ENCODE measurements at places on chromosomes 12 and 14.

GRCh38 chr12:45849289-45849688 lies 119.8 kb downstream of the ARID2 start:
- no peak for DNase-seq

GRCh38 chr14:103001226-103001625 lies 56.1 kb downstream of the CDC42BPB start:
- no peak for DNase-seq

DNA sequence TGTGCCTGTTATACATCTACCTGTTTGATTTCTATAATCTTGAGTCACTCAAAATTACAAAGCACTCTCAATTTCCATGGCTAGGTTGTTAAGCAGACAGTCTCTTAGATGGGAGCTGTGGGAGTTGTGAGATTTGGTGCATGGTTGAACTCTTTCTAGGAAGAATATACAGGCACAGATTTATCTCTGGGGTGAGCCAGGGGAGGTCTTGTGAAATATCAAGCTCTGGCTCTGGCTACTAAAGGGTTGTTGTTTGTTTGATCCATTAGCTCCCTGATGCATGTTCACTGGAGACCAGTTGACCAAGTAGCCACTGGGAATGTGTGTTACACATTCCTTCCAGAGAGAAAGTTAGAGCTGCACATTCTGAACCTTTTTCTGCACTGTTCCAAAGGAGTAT lies 117.2 kb upstream of the HMGA2 start:
- no peak for DNase-seq

- DNase-seq = peak; percentile 94
Measured at GRCh38 chr12:122500685-122501488, at the start of gene ZCCHC8. ZCCHC8 (minus strand) TSS chr12:122500932; CDS start chr12:122500840, 92 bp downstream.

- DNase-seq = no peak
Measured at GRCh38 chr12:32284561-32284960, 114.8 kb upstream of the FGD4 start.

GRCh38 chr14:32576088-32576795 lies 247.1 kb downstream of the AKAP6 start:
- DNase-seq = peak; percentile 2

GRCh38 chr12:94329366-94329765 lies 130.3 kb downstream of the CEP83 start:
- DNase-seq = no peak

DNA sequence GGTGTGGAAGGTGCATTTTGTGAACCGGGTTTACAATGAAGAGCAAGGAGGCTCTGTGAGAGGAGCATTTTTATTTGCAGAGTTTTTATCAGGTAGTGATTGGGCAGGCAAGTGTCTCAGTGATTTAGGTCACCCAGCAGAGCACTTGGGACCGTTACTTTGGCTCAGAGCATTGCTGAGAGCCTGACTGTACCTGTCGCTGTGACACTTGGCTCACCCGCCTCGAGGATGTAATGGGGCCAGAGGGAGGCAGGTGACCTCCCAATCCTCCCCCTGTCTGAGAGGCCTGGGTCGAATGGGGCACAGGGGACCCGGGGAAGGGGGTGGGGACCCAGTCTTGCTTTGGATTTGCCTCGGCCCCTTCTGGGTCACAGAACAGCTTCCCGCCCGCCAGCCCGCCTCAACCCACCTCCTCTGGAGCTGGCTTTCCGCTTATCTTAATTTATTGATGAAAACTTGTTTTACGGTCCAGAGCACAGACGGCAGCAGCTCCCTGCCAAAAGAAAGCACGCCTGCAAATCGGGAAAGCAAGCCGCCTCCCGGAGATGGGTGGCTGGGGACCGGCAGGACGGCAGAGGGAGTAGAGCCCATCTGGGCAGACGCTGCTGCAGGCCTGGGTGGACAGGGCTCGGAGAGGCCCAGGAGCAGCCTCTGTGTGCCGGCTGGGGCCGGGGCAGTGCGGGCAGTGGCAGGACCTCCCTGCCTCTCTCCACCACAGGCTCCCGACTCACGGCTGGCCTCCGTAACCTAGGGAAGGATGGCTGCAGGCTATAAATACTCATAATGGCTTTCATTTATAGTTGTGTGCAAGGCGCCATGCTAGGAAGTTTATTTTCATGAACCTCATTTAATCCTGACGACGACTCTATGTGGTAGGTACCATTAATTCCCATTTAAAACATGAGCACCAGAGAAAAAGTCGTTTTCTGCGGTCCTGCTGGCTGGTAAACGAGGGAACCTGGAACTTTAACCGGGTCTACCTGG lies 187.1 kb downstream of the TSPAN9 start:
- DNase-seq = no peak

DNA sequence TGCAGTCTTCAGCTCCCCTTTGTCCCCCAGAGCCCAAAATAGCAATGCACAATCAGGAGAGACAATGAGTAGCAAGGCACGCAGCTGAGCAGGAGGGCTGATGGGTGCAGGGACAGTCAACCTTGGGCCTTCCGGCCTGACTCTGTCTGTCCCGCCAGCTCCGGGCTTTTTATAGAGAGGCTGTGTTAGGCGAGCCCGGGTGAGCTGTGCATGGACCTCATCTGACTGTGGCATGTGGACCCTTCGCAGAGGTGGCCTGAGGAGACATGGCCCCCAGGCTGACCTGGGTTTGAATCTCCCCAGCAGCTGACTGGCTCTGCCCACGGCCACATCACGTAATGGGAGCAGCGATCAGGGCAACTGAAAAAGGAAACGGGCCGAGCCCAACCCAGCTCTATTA lies 177.9 kb downstream of the TSPAN9 start:
- no peak for DNase-seq

- no peak for DNase-seq
Measured at GRCh38 chr12:101743242-101743641, 4.0 kb upstream of the SYCP3 start.

DNA sequence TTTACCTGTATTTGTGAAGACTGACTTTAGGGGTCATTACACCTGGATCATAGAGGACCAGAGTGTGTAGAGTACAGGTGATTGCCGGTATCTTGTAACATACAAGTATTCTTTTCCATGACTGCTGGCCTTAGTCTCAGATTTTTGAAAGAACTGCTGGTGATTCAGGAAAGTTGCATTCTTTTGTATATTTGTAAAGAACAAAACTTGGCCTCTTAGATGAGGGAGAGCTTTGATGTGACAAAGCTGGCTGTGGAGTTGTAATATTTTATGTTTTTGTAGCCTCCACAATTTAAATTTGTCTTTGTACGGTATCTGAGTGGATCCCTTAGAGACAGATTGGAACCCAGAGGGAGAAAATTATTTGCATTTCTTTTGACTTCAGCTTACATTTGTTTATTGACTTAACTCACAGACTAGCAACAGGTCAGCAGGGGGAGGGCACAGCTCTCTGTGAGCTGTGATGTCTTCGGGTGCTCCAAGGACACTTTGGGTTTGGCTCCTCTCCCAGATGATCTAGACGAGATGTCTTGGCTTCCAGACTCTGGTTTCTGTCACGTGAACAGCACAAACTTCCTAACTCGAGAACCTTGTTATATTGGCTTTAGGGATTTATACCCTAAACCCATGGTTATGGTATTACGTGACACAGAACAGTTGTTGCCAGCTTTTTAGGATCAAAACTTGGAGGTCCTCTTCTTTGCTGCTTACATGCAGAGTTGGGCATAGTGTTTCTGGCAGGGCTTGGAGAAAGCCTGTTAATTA lies 65.9 kb downstream of the DAAM1 start:
- DNase-seq = no peak

- DNase-seq = no peak
Measured at GRCh38 chr14:94288610-94289465, 4.2 kb downstream of the SERPINA10 start.

DNA sequence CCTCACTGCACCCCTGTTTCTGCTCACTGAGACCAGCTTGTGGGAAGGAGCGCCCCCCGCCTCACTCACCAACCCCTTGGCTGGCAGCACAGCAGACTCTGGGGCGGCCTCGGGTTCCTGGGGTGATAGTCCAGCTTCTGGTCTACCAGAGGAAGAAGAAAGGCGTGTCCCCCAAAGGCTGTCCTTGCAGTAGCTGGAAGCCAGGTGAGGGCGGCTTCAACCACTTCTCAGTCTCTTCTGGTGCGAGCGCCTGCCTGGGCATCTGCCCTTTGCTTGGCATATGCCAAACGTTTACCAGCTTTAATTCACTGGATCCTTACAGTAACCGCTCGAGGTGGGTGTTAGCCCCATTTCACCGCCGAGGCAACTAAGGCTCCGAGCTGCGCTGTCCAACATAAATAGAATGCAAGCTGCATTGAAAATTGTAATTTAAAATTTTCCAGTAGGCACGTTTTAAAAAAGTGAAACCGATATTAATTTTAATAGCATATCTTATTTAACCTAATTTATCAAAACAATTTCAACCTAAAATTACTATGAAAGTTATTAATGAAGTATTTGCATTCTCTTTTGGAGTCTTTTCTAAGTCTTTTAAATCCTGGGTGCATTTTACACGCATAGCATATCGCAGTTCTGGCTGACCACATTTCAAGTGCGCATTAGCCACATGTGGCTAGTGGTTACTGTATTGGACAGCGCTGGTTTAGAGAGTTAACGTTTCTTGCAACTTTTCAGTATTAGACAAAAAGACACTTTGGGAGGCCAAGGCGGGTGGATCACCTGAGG lies 872 bp downstream of the FAM177A1 start:
- DNase-seq = no peak

- no peak for DNase-seq
Measured at GRCh38 chr12:92078167-92079053, 67.2 kb downstream of the BTG1 start.

GRCh38 chr14:95440951-95441350 lies 75.5 kb downstream of the SYNE3 start:
- no peak for DNase-seq

DNA sequence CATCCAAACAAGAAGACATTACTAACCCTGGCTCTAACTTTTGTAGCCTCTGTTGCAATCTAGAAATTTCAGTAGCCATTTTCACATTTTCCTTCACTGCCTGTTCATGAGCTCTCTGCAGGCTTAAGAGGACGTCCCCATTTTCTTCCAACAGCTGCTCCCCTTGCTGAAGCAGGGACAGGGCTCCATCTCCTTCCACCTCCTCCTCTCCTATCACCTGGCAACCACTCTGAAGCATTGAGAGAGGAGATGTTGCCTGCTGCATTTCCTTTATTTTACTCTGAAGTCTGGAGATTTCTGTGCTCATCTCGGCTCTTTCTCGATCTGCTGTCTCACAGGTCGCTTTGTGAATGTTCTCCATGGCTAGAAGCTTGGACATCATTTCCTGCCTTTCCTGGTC lies 73.3 kb downstream of the NIN start:
- no peak for DNase-seq

DNA sequence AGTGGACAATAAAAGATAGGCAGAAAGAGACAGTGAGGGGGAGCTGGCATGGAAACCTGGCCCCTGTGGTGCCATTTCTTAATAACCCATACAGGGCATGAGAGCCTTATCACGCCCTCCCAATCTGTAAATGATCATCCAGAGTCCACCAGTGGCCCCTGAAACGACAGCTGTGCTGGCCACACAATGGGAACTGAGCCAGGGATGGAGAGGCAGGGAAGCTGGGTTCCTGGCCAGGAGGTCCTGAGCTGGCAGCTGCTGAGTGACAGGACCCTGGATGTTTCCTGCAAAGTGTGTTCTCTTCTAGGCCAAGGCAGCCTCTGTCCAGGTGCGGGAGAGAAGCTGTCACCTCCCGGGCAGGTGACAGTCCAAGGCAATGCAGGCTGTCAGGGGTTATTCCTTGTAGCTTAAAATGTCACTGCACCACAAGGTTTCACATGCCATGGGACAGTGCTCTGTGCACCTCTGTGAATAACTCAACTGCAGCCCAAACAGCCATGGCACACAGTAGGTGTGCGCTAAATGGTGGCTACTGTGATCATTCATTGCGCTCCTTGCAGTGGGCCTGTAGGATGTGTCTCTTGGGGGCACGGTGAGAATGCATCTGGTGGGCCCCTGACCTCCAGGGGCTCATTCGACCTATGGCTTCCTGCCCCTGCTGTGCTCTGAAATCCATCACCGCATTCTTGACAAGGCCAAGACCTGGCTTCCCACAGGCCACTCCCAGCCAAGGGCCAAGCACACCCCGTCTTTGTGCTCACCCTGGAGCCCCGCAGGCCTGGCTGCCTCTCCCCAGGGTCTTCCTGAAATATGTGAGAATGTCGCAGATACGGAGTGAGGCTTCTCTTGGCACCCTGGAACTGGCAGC lies 46.3 kb upstream of the BCL11B start:
- DNase-seq = no peak

GRCh38 chr14:102764220-102764671 lies 13.0 kb upstream of the TRAF3 start:
- no peak for DNase-seq

- peak; percentile 95 for DNase-seq
Measured at GRCh38 chr14:75566321-75566720, 12.1 kb upstream of the FLVCR2 start.

- DNase-seq = no peak
Measured at GRCh38 chr14:78245238-78245637, 75.1 kb downstream of the NRXN3 start.

GRCh38 chr12:122865268-122866231 lies 30.3 kb downstream of the HIP1R start:
- DNase-seq = no peak

DNA sequence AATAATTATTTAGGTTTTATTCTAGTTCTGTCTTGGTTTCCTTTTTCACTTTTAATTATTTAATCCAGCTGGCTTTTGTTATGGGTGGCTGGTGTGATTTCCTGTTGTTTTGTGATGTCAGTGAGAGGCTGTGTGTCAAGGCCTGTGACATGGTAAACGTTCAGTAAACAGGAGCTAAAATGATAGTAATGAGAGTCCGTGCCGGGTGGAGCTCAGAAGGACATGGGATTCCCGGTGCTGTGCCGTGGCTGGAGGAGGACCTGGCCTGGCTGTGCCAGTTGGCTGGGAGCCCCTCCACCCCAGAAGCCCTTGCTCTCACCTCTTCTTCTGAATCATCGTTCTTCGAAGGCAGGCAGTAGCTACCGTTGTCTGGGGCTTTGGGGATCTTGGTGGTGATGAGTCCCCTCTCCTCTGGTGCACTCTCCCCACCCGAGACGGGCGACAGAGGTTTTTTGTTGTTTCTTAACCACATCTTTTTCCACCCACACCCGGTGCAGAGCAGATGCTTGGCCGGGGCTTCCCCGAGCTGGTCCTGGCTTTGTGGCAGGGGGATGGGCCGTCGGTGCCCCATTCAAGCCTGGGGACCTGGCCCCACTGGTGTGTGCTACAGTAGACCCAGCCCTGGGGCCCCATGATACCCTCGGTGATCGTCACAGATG lies 29.1 kb downstream of the SH2B3 start:
- DNase-seq = peak; percentile 83

DNA sequence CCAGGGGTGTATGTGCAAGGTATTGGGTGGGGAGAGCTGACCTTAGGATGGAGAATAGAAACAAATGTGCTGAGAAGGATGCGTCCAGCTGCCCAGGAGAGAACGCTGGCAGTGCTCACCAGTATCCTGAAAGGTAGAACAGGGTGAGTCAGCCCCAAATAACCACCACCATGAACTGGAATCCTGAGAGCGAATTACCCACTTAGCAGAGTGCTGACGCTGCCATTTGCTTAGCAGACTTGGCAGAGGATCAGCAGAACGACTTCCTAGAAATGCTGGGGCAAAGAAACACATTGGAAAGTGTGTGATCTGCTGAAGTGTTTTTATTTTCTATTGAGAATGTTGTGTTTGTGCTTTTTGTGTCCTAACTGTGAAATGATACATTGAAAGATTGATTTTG lies 213.6 kb downstream of the ADGRD1 start:
- no peak for DNase-seq
